Right kidney (tissue), 9 donors: ENCODE measurements at places on chromosomes 12 and 14.

GRCh38 chr12:92041742-92042141, 103.9 kb downstream of the BTG1 start:
- DNase-seq: no peak

GRCh38 chr14:55074662-55075061, 23.2 kb downstream of the MAPK1IP1L start:
- no peak for DNase-seq

- peak; percentile 31 for DNase-seq
Measured at GRCh38 chr12:115998119-115998633, 279.3 kb downstream of the MED13L start.

GRCh38 chr14:95424529-95424928, 91.9 kb downstream of the SYNE3 start:
- no peak for DNase-seq

- no peak for DNase-seq
Measured at GRCh38 chr14:93051600-93052546, 63.9 kb downstream of the ITPK1 start.

GRCh38 chr14:73953731-73954130, 3.6 kb downstream of the COQ6 start:
- DNase-seq: no peak

DNA sequence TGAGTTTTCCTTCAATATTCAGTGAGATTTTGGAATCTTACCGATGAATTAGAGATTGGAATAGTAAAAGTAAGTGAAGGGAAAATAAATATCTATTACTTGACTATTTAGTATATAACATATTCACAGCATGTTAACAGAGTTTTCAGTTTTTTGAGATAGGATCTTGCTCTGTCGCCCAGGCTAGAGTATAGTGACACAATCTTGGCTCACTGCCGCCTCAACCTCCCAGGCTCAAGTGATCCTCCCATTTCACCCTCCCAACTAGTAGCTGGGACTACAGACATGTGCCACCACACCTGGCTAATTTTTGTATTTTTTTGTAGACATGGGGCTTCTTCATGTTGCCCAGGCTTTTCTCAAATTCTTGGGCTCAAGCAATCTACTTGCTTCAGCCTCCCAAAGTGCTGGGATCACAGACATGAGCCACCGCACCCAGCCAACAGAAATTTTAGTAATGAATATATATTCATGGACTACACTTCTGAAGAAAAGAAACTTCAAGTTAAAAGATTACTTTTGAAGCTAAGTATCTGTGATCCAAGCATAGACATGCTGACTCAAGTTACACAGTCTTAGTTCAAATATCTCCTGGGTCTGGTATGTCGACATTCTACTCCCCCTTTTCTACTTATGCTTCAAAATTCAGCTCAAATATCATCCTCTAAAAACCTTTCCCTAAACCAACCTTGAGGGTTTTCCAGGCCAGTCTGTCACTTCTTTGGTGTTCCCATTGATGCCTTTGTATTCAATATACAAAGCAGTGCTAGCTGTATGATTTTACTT, 13.8 kb downstream of the UBE2N start:
- no peak for DNase-seq

- DNase-seq: no peak
Measured at GRCh38 chr12:39010406-39010805, 105.0 kb upstream of the CPNE8 start.

GRCh38 chr14:47675466-47676314, at the start of gene MDGA2:
TSS of gene MDGA2 (minus strand) at chr14:47675605.
- peak; percentile 87 for DNase-seq

DNA sequence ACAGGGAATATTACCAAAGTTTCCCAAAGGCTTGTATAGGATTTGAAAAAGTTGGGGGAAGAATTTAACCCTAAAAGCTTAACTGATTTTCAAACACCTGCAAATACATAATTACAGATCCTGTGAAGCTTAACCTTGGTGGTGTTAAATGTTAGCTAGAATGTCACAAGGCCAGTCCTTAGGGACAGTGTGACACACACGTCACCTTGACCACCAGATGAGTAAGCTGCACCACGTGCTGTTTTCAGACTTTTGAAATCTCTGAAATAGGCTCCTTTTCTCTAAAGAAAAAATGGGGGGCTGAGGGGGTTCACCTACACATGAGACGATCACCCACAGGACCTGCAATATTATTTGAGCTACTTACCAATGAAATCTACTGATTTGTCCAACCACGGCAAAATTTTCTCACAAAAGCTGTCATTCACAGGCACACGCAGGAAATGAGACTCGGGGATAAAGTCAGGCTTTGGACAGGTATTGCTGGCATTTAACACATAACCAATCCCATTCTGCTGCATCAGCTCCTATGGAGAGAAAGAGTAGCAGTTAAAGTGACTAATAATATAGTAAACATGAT, 75.9 kb downstream of the DUSP16 start:
- DNase-seq: no peak

DNA sequence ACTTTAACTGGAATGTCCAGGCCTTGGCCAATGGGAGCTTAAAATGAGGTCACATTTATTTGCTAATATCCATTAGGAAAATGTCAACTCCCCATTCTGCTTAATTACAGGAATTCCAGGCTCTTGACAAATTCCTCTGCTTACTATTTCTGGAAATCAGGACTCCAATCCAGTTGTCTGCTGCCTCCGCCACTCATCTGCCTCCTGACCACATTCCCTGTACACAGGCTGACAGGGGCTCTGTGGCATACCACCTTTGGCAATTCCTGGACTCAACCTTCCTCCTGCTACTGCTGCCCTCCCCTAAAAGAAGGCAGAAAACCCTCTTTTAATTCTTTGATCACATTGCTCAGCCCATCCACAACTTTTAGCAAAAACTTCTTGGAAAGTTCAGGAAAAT, 37.9 kb downstream of the KICS2 start:
- no peak for DNase-seq

GRCh38 chr14:92729634-92730358, 18.6 kb downstream of the LGMN start:
- DNase-seq: no peak

GRCh38 chr14:24993631-24994030, 56.3 kb downstream of the STXBP6 start:
- DNase-seq: no peak

DNA sequence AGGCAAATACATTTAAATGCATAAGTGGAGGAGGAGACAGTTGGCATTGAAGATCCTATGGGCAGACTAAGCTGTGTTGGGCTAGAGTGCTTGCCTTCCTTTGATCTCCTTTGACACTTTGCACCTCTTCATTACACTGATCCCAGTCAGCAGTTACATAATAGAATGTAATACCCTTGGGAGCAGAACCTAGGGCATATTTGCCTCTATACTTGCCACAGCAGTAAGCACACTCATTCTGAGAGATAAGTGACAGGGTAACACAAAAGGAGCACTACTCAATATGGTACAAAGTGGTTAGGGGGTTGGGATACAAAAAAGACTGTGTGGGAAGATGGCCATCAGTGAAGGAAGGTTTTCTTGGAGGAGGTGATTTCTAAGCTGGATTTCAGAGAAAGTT, 9.0 kb downstream of the MARS1 start:
- no peak for DNase-seq

GRCh38 chr14:102902086-102902485, 20.4 kb upstream of the AMN start:
- no peak for DNase-seq

- peak; percentile 83 for DNase-seq
Measured at GRCh38 chr12:122023339-122024131, 1.9 kb downstream of the BCL7A start.

- no peak for DNase-seq
Measured at GRCh38 chr12:120261951-120262851, 3.3 kb downstream of the PXN start.

GRCh38 chr12:80714055-80714454, 2.7 kb upstream of the MYF5 start:
- DNase-seq: peak; percentile 39
